ENCODE measurements at places on chromosomes 13 and 19.

GRCh38 chr19:39299404-39299803, 3.2 kb downstream of the IFNL1 start:
- H3K4me1 ChIP-seq, result no peaks in the 10 kb centered on the region
- no peak for DNase-seq
- no peak overlapping the region for H3K4me3 ChIP-seq
- no peak overlapping the region for H3K27ac ChIP-seq

DNA sequence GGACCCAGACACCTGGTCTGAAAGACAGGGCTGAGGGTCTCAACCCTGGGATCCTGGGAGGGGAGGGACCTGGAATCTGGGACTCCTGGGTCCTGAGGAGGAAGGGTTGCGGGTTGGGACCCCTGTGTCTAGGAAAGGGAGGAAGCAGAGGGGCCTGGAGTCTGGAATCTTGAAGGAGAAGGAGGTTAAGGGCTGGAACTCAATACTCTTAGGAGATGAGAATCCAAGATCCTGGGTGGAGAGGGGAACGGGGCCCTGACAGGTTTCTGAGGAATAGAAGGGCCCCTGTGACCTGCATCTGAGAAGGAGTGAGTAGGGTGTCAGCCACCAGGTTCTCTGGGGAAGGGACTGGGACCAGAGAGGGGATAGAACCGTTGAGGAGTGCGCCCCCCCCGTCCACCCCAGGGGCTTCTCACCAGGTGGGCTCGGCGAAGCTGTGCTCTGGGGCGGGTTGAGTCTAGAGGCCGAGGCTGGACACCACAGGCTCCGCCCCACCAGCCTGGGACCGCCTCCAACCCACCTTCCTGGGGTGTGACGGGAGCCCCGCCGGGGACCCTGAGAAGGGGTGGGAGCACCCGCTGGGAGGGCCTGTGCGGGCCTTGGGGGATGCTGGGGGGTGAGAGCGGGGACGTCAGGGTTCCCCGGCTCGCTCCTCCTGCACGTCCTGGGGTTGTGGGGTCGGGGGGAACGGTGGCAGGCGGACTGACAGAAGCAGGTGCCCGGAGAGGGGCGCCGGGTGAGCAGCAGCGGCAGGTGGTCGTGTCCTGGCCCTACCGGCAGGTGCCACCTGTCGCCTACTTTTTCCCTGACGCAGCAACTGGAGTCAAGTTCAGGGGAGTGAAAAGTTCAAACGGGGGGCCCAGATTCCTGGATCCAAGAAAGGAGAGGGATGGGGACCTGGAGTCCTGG, at the start of gene MAMSTR:
Gene MAMSTR (minus strand): TSS at position 463 of the 909 bp plus-strand sequence. CDS start 694 bp downstream, outside the sequence.
- no peaks in the 10 kb centered on the region for H3K27me3 ChIP-seq
- peak within 1 kb of the TSS; percentile 46 for H3K4me3 ChIP-seq
- peaks cover 57% of the 10 kb centered on the region for H3K4me1 ChIP-seq
- peak within 1 kb of the TSS; percentile 86 for H3K27ac ChIP-seq

- no peaks in the 10 kb centered on the region for H3K27me3 ChIP-seq
- H3K27ac ChIP-seq, result peak overlapping the region; percentile 85
- no peak for DNase-seq
- H3K4me3 ChIP-seq, result no peak overlapping the region
- peaks cover 72% of the 10 kb centered on the region for H3K4me1 ChIP-seq
- H3K36me3 ChIP-seq, result peaks cover 22% of the 10 kb centered on the region
These were observed 10.0 kb upstream of the SPC24 start for GRCh38 chr19:11165486-11166030.

DNA sequence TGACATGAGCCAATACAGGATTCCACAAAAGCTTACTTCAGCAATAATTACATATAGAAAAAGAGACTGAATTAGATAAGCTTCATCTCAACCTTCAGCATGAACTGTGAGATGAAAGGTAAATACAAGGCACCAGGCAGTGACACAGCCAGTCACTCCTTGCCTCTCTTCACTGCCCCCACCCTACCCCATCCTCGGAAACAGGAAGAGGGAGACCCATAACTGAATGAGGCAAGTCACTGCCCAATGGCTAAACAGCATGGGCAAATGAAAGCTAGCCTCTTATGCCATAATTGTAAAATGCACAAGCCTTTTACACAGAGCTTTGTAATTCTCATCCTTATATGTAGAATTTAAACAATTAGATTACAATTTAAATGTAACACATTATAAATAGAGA, 1.7 kb downstream of the ZNF160 start:
- H3K4me1 ChIP-seq, result peaks cover 21% of the 10 kb centered on the region
- DNase-seq, result no peak
- no peak overlapping the region for H3K4me3 ChIP-seq

GRCh38 chr19:10193790-10194499, 808 bp downstream of the DNMT1 start:
- H3K27me3 ChIP-seq, result no peaks in the 10 kb centered on the region
- H3K36me3 ChIP-seq, result no peaks in the 10 kb centered on the region
- peak overlapping the region; percentile 83 for H3K27ac ChIP-seq
- no peak for DNase-seq
- peak overlapping the region; percentile 89 for H3K4me3 ChIP-seq

- no peak overlapping the region for H3K27ac ChIP-seq
- H3K4me1 ChIP-seq, result no peaks in the 10 kb centered on the region
- DNase-seq, result no peak
- no peaks in the 10 kb centered on the region for H3K36me3 ChIP-seq
These were observed 308.9 kb upstream of the SLITRK1 start for GRCh38 chr13:84191139-84191538.

DNA sequence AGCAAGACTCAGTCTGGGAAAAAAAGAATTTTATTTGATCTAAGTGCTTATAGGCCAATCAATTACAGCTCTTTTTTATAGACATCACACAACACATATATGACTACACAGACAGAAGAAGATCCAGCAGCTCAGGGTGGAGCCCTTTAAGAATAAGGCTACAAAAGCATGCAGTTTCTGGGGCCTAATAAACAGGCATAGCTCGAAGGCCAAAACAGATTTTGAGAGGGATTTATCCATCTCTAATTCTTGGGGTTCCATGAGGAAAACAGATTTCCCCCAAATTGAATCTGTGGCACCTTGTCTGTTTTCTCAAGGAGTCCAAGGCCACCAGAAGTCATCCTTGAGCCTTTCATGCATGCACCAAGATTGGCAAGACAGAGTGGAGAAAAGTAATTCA, 3.9 kb upstream of the ZNF550 start:
- no peak for DNase-seq
- H3K27me3 ChIP-seq, result no peaks in the 10 kb centered on the region
- H3K36me3 ChIP-seq, result no peaks in the 10 kb centered on the region
- H3K4me1 ChIP-seq, result peaks cover 13% of the 10 kb centered on the region

GRCh38 chr19:55418185-55418584, 10.6 kb upstream of the UBE2S start:
- H3K27ac ChIP-seq, result no peak overlapping the region
- no peaks in the 10 kb centered on the region for H3K27me3 ChIP-seq
- DNase-seq, result no peak
- H3K4me3 ChIP-seq, result no peak overlapping the region

DNA sequence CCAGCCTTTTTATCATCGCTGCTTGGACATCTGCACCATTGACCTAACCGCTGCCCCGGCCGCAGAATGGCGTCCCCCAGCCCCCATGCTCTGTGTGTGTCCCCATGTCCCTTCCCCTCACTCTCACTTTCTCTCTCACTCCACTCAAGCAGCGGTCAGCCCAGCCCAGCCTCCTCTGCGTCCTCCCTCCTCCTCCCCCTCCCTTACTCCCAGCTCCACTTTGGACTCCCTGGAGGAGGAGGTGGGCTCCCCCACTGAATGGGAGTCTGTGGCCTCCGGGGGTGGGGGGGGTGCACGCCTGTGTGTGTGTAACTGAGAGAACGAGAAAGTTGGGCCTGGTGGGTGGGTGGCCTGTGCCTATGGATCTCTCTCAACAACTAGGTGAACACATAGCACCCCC, 2.2 kb downstream of the MAP2K7 start:
- peaks cover 56% of the 10 kb centered on the region for H3K4me1 ChIP-seq
- no peak overlapping the region for H3K27ac ChIP-seq
- no peak for DNase-seq
- H3K36me3 ChIP-seq, result no peaks in the 10 kb centered on the region

DNA sequence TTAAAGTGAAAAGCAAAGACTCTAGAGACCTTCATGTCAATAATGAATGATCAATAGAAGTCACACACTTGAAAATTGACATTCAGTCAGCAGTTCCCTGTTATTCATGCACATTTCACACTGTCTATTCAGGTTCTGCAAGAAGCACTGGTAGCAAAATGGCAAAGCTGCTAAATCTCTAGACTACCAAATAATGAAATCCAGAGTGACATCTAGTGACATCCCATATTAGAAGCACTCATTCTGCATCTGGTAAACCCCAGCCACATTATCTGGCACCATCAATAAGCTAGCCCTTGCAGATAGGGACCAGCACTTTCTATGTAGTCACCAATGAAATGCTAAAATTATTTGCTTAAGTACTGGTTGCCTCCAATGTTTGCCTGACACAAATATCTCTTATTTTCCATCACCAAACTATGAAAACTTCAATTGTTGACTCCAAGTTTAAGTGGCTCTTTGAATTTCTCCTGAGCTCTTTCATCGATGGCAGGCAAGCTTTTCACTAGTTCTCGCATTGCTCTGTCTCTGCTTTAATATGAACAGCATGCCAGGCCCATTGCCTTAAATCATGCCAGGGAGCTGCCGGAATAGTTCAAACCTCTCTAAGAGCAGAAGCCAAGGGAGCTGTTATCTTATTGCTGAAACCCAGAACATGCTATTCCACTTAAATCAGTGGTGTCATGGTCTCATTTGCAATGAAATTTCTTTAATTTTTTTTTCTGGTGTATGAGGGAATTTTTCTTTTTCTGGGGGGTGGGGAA, 409.9 kb downstream of the MZT1 start:
- H3K4me1 ChIP-seq, result no peaks in the 10 kb centered on the region
- DNase-seq, result no peak
- H3K27ac ChIP-seq, result no peak overlapping the region
- no peaks in the 10 kb centered on the region for H3K27me3 ChIP-seq

DNA sequence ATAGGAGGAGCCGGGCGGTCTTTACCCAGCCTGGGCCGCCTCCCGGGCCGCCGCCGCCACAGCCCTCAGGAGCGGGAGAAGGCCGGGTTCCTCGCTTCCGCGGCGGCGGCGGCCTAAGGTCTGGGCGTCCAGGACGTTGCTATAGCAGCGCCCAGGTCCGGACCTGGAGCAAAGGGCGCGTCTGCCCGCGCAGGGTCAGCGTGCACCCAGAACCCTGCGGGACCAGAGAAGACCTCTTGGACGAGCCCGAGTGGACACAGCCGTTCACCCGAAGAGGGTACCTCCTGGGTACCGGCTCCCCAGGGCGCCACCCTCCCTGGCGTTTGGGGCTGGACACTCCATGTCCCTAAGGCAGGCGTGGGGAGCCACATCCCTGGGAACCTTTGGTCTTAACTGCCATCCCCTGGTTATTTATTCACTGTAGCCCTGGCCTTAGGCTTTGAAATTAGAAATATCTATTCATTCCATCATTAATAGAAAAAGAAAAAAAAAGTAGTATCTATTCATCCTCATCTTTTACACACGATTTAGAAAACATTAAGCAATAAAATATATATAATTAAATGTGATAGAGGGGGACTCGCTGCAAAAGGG, 2.4 kb downstream of the DZIP1 start:
- no peak for DNase-seq
- peaks cover 23% of the 10 kb centered on the region for H3K4me1 ChIP-seq
- peak overlapping the region; percentile 47 for H3K27ac ChIP-seq
- H3K36me3 ChIP-seq, result no peaks in the 10 kb centered on the region

- H3K27ac ChIP-seq, result no peak overlapping the region
- H3K4me1 ChIP-seq, result no peaks in the 10 kb centered on the region
- H3K36me3 ChIP-seq, result no peaks in the 10 kb centered on the region
- no peaks in the 10 kb centered on the region for H3K27me3 ChIP-seq
- H3K4me3 ChIP-seq, result no peak overlapping the region
These were observed 14.9 kb downstream of the COMP start for GRCh38 chr19:18776288-18776594.

- peak overlapping the region; percentile 30 for H3K4me3 ChIP-seq
- H3K36me3 ChIP-seq, result no peaks in the 10 kb centered on the region
- no peaks in the 10 kb centered on the region for H3K27me3 ChIP-seq
- peak overlapping the region; percentile 99 for H3K27ac ChIP-seq
- H3K4me1 ChIP-seq, result peaks cover 95% of the 10 kb centered on the region
- DNase-seq, result no peak
These were observed 11.4 kb downstream of the NFIX start for GRCh38 chr19:13006431-13007281.

DNA sequence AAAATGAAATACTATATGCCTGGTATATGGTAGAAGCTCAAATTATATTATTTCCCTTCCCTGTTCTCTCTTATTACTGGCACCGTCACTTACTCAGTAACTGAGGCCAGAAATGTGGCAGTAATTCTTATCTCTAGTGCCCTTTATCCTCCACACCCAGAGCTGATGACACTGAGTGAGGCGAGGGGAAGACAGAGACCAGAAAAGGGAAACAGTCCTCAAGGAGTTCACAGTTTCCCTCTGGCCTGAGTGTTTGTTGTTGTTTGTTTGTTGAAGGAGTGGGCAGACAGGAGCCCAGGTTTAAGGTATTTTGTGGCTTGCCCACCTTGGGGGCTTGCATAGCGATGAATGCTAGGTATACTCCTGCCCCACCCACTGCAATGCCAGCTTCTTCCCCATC, 101.5 kb upstream of the FNDC3A start:
- H3K36me3 ChIP-seq, result no peaks in the 10 kb centered on the region
- no peak overlapping the region for H3K27ac ChIP-seq
- H3K4me1 ChIP-seq, result no peaks in the 10 kb centered on the region
- DNase-seq, result no peak
- no peak overlapping the region for H3K4me3 ChIP-seq

DNA sequence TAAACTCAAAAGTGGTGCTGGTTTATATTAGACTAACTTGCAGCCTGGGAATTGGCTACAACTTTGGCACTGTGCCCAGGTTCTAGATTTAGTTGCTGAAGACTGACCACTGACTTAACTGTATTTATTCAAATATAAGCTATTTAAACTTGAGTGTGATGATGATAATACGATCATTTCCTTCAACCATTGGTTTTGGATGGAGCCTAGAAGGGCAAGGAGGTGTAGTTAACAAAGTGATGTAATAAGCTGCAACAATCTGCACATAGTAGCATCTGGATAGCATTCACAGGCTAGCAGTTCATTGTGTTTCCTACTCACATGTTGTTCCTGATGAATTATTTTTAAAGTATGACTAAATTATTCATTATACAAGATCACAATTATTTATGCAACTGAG, 55.2 kb upstream of the DACH1 start:
- no peaks in the 10 kb centered on the region for H3K4me1 ChIP-seq
- H3K36me3 ChIP-seq, result no peaks in the 10 kb centered on the region
- no peaks in the 10 kb centered on the region for H3K27me3 ChIP-seq
- no peak overlapping the region for H3K27ac ChIP-seq
- no peak overlapping the region for H3K4me3 ChIP-seq
- DNase-seq, result no peak

DNA sequence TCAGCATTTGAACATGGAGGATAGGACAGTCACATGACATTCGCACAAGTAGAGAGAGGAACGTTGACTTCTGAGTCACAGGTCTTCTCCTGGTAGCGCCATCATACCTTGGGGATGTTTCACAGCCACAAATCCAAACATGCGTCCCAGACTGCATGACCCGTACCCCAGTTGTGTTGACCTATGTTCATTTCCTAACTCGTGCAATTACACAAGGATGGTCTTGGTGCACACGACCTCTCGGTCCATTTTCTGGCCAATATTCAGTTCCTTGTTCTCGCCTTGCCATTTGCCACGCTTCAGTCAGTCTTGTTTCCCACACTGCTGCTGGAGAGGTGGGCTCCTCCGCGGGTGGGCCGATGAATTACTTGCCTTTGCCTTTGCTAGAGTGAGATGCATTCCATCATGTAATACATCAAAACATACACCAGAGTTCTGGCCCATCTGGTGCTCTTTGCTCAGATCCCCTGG, 87.3 kb downstream of the COL4A2 start:
- H3K4me3 ChIP-seq, result no peak overlapping the region
- no peaks in the 10 kb centered on the region for H3K36me3 ChIP-seq
- peak overlapping the region; percentile 89 for H3K27ac ChIP-seq

All from vagina (tissue), 2 donors.